Astrocyte of the spinal cord (primary cell): ENCODE measurements at places on chromosomes 3 and 15.

GRCh38 chr3:167361306-167361705, 18.8 kb downstream of the ZBBX start:
- DNase-seq: no peak

DNA sequence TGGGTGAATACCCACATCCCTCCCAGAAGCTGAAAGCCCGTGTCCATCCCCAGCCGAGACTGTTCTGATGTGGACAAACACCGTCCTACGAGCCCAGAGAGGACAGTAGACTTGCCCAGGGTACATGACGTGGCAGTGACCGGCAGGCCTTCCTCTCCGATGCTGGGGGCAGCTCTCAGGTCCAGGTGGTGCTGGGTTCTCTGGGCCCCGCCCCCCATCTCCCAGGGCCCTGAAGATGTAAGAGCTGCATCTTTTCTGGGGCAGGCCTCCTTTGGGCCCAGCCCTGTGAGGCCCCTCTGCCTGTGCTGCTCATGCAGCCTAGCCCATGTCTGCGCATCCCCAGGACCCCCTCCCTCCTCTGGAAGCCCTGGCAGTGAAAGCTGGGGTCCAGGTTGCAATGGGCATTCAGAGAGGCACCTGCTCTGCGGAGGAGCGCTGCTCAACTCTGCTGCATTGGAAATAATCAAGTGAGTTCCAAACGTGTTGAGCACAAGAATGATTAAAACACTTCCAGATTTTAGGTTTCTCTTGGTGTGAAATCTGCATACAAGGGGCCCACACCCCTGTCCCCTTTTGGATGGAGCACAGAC, 71.9 kb downstream of the FBLN2 start:
- DNase-seq: no peak

- DNase-seq: no peak
These were observed 112.8 kb upstream of the TMEM108 start for GRCh38 chr3:132925256-132925930.

- no peak for DNase-seq
These were observed 1.9 kb upstream of the ALS2CL start for GRCh38 chr3:46695177-46695961.

- DNase-seq: peak; percentile 52
These were observed 78.5 kb upstream of the FAM174B start for GRCh38 chr15:92733934-92734521.

GRCh38 chr3:100136921-100137320, 22.6 kb upstream of the FILIP1L start:
- no peak for DNase-seq

GRCh38 chr3:190596349-190597285, 82.7 kb downstream of the IL1RAP start:
- no peak for DNase-seq

- no peak for DNase-seq
These were observed 359.4 kb downstream of the FEZF2 start for GRCh38 chr3:62013951-62014350.

DNA sequence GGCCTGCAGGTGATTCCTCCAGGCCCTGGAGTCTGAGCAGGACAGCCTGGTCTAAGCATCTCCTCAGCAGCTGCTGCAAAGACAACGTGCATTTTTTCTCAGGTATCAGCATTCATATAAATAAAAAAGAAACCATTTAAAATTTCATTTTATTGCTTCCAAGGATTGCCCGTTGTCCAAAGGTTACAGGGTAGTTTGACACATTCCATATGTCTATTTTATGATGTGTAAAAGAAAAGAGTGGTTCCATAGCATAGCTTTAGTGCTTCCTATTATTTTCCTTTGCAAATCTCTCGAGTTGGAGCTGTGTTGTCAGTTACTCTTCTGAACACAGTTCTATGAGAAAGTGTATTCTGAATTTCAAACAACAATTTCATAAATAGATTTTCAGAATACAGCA, 7.2 kb upstream of the DGKG start:
- no peak for DNase-seq

DNA sequence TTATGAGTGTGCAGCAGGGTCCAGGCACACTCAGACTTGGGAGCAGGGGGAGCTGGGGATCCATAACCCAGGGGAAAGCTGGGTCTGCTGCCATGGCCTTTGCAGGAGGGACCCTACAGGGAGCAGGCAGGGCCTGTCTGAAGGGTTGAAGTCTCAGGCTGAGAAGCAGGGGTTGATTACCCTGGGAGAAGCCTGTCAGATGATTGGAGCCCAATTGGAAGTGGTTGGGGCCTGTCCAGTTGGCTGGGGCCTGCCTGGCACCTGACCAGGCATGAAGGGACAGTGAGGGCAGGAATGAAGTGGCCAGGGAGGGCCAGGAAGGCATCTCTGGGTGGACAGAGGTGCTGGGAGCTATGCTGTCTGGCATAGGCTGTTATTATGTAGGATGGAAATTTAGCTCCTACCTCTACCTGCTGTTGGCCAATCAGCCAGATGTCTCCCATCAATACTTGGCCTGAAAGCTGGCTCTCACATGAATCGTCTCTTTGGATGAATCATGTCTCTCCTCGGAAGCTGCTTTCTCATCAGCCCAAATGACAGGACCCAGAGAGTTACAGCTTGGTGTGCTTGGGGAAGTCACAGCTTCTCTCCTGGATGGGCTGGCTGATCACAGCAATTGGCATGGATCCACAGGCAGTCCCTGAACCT, 27.4 kb upstream of the SLCO2A1 start:
- no peak for DNase-seq

GRCh38 chr3:60206206-60206605, 1045.0 kb downstream of the FHIT start:
- no peak for DNase-seq

- no peak for DNase-seq
These were observed 1.4 kb downstream of the VHL start for GRCh38 chr3:10142707-10143560.

DNA sequence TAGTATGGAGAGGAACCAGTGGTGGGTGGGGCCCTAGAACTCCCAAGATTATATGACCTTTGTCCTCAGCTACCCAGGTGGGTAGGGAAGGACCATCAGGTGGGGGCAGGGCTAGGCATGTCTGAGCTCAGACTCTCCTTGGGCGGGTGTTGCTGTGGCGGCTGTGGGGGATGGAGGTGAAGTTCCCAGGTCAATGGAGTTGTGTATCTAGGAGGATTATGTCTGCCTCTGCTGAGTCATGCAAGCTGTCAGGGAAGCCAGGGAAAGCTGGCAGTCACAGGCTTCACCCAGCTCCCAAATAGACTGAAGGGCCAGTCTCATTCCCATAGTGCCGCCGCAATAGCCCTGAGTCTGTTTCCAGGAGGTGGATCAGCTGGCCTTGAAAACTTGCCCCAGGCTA, 139.7 kb upstream of the CFAP20DC start:
- DNase-seq: no peak

- no peak for DNase-seq
These were observed 34.5 kb upstream of the MAP3K13 start for GRCh38 chr3:185328324-185329004.

GRCh38 chr3:46496746-46497555, 825 bp upstream of the RTP3 start:
- DNase-seq: no peak

DNA sequence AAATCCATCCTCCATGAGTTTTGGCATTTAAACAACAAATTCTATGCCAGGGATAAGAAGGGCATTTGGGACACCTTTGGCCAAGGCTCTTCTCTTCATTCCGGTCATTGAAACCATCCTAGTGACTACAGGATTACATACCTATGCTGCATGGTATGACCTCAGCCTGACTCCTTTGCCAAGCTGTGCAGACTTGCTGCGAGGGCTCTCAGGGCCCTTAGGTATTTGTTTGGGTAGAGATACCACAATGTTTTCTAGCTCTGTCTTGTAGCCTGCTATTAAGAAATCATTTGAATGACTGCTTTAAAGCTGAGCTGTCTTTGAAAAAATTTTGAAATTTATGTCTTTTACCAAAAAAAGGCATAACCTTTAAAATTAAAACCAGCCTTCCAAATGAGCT, 749.8 kb upstream of the SGO1 start:
- DNase-seq: no peak

DNA sequence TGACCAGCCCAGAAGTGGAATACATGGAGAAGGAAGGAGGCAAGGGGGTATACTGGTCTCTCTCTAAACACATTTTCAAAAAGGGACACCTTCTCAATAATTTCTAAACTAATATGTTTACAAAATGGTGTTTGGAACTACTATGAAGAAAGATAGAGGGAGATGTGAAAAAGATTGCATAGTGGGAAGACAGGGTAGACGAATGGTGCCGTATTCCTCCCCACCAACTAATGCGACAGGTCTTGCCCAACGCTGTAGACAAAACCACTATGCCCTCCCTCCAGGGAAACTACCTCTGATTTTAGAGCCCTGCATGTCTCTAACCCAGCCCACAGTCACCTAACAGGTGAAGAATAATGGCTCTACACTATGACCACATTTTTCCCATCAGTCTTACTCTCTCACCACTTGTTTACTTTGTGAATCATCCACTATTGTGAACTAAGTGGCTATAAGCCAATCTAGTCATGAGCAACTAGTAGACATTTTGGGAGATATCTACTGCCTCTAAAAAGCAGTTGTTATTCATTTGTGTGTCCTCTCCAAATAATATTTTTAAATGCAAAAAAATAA, 108.2 kb upstream of the UBE2E2 start:
- peak; percentile 78 for DNase-seq

GRCh38 chr15:44144184-44144583, 50.9 kb downstream of the FRMD5 start:
- no peak for DNase-seq

DNA sequence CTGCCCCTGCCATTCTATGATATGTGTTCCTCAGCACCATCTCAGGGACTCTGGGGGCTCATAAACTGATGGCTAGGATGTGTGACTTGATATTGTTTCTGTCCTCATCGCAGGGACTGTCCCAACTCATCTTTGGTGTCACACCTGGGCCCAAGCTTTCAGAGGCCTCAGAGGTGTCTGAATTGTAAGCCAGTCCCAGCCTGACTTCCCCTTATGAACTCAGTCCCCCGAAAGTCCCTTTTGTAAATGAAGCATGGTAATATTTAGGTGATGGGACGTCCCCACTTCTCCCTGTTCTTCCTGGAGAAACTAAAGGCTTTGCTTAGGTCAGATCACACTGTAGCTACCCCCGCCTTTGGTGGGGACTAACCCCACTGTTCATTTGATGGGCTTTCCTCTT, 142.4 kb upstream of the TLE3 start:
- DNase-seq: no peak

- DNase-seq: no peak
These were observed 18.2 kb upstream of the SACM1L start for GRCh38 chr3:45670991-45671390.

- no peak for DNase-seq
These were observed 20.1 kb downstream of the IFT122 start for GRCh38 chr3:129460155-129460554.

- DNase-seq: no peak
These were observed 736.8 kb downstream of the DIPK2A start for GRCh38 chr3:144708437-144708836.
